Kasumi-1 (cell line): ENCODE measurements at places on chromosomes 6 and 20.

- no peak for DNase-seq
Measured at GRCh38 chr6:29749668-29750067, 26.4 kb downstream of the HLA-F start.

DNA sequence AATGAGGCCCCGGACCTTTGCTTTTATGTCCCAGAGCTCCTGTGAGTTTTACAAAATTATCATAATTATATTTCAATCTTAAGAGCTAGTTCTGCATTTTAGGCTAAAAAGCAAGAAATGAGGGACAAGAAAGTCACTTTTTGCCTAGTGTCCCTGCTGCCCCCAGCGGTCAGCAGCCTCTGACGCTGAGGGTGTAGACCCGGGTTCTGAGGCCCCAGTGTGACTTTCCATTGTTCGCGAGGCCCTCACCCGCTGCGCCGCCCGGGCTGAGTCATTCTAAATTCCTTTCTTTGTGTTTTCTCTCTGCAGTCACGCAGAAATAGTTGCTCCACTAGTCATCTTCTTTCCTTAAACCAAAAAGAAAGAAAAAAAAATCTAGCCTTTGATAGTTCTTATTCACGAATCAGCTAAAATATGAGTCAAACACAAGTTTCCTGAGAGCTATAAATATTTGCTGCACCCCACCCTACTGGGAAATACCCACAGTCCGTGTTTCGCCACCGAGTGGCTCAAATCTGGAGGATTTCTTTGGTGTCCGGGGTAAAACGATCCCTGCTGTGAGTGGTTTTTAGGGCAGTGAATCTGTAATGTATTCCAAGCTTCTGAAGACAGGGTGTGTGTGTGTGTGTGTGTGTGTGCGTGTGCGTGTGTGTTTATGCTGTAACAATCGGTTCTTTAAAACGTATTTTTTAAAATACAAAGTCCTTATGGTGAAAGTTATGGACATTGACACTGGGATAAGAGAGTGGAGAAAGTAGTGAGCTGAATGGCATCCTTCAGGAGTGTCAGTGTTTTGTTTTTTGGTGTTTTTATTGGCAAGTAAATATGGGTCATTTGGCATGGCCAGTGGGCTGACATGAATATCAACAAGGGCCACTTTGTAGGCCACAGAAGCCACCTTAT is 59.7 kb upstream of the EEF1A1 start:
- peak; percentile 56 for DNase-seq

- DNase-seq: no peak
Measured at GRCh38 chr6:77072694-77073409, 390.4 kb downstream of the HTR1B start.

DNA sequence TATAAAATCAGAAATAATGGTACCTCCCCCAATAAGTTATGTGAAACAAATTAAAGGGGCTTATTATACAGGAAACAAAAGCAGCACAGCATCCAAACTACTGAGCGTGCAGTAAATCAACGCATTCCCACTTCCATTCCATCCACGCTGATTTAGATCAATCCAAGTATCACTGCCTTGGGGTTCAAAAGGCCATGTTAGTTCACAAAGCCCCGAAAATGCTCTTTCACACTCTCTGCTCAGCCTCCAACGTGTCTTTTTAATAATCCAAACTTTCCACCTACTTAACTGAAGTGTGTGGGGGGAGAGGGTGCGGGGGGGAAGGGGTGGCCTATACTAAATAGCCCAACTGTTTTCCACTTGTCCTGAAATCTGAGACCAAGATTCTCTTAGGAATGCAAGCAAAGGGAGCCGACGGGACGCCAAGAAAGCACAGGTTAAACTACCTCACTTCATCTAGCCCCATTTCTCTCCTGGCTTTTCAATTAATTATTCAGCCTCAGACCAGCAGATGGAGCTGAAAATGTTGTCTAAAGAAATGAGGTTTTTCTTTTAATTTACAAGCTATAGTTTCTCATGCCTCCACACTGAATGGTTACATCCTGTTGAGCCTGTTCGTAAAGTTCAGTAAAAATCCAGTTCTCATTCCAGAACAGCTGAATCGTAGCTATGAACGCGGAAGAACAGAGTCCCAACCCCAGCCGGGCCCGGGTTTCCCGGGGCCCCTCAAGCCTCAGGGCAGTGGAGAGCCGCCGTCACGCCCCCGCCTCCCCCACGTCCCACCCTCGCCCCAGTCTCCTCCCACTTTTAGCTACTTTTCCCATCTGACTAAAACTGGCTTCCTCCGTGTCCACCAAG is 1.0 kb upstream of the NXT1 start:
- peak; percentile 80 for DNase-seq

GRCh38 chr6:119171864-119172588 is 93.6 kb upstream of the FAM184A start:
- no peak for DNase-seq

- no peak for DNase-seq
Measured at GRCh38 chr6:129390900-129391299, 319.1 kb downstream of the ARHGAP18 start.

GRCh38 chr6:26342106-26343004 is 22.6 kb upstream of the BTN3A2 start:
- peak; percentile 17 for DNase-seq

- peak; percentile 51 for DNase-seq
Measured at GRCh38 chr20:3071610-3072529, at the start of gene OXT. Gene OXT, plus strand, starts transcription at chr20:3071620. Its CDS starts 36 bp downstream, at chr20:3071656.

DNA sequence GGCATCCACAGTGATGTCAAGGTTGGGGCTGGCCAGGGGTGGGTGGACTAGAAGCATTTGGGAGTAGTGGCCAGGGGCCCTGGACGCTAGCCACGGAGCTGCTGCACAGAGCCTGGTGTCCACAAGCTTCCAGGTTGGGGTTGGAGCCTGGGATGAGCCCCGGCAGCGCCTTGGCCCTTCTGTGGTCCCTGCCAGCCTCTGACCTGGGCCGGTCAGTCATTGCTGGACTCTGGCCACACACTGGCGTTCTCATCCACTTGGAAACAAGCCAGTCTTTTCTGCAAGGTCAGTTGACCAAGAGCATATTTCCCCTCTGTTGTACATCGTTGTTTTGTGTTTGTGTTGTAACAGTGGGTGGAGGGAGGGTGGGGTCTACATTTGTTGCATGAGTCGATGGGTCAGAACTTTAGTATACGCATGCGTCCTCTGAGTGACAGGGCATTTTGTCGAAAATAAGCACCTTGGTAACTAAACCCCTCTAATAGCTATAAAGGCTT is 8.4 kb downstream of the PSMA7 start:
- no peak for DNase-seq

DNA sequence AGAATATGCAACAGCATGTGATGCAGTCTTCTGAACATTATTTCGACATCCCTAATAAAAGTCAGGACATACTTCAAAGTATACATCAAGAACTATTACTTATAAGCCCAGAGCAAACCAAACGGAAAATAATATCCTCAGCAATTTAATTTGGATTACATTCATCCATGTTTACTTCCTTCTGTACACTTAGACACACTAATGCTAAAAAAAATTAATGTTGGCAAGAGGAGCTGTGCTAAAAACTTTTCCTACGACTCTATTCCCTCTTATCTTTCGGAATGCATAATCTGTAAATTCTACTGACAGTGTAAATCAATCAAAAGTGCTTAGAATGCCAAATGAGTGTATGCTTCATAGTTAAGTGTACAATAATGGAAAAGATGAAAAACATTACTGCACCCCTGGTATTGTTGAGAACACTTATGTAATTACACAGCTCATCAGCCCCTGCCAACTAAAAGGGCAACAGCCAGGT is 301.2 kb upstream of the HSF2 start:
- DNase-seq: no peak

- no peak for DNase-seq
Measured at GRCh38 chr20:22285555-22285954, 298.8 kb downstream of the FOXA2 start.

DNA sequence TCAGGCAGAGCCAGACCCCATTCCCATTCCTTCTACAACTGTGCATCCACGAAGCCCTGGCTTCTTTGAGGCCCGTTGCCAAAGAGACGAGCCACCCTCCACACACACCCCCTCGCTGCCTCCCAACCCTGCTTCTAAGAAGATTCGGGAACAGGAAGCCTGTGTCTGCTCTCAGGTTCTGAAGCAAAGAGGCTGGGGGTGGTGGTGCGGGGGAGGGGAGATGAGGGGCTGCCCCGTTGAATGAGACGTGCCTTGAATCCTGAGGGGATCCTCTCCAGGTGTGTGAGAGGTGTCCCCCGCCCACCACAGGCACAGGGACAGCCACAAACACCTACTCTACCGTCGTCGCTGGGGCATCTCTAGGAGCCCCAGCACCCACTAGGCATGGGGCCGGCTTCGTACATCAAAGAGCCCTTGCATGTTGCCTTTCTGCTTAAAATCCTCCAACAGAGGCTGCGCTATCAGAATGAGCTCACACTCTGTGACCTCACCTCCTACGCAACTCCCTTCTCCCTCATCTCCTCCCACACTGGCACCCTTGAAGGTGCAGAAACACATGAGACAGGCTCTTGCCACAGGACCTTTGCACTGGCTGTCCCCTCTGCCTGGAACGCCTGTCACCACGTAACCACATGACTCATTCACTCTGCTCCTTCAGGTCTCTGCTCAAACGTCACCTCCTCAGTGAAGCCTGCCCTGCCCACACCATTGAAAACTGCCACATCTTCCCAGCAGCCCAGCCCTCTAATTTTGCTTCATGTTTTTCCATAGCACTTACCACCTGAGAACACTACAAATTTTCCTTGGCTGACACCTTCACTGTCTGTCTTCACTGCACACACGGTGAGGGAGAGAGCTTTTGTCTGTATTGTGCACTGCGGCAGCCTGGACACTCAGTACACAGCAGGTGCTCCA is 58.5 kb downstream of the PREX1 start:
- no peak for DNase-seq

DNA sequence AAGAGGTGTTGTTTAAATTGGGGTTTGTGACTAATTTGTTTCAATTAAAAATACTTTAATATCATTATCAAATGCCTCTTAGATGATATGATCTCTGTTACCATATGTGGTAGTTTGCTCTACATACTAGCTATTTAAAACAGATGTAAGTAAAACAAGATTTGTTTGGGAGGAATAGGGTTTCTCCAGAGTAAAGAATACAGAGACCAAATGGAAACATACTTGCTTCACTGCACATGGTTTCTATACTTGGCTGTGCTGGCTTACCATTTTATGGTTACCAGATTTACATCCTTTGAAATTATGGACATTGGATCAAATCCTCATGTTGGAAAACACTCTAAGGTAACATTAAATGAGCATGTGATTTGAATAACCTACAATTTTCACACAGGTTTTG is 588.3 kb downstream of the CD109 start:
- DNase-seq: no peak

DNA sequence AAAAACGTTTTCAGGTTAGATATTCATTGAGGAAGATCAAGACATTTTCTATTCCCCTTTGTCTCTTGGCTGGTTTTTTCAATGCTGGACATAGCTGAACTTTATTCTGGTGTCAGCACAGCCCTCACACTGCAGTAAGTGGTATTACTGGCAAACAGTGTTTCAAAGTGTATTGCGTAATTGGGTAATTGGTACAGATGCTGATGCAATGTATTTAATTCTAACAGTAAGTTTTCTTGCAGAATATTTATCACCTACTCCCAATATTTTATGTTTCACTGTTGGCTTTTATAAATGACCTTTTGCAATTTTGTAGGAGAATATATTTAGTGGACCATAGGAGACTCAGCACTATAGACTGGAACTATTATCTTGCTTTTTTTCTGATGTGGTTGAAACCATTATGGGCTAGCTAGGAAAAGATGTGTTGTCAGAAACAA is 287.6 kb upstream of the SOX4 start:
- peak; percentile 33 for DNase-seq

DNA sequence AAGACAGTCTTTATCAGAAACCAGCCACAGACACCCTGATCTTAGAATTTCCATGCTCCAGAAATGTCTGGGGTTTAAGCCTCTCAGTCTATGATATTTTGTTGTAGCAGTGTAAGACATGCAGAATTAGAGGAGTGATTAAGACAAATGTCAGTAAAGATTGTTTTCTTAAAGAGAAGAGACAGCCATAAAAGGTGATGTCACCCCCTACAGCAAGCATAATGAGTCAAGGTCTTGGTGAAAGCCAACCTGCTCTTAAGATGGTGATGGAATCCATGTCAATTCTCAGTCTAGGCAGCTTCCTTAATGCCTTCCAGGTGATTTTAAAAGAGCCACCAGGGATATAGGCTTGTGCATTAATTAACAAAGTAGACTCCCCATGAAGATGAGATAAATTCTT is 849.9 kb upstream of the EPHA7 start:
- DNase-seq: no peak

DNA sequence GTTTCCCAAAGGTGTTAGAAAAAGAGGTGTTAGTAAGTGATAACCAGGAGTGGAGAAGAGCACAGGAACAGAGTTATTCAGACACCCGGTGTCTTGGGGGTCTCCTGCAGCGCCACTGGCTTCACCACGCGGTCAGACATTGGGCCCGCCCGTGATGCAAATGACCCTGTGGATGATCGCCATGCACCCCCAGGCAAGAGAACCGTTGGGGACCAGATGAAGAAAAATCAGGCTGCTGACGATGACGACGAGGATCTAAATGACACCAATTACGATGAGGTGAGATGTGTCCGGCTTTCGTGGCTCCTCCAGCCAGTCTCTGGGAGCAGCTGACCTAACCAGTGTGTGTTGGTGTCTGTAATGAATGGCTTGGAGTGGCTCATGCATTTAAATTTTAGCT is 2.0 kb downstream of the PRPF6 start:
- DNase-seq: no peak

- peak; percentile 9 for DNase-seq
Measured at GRCh38 chr20:2918096-2919049, 45.1 kb downstream of the PTPRA start.

DNA sequence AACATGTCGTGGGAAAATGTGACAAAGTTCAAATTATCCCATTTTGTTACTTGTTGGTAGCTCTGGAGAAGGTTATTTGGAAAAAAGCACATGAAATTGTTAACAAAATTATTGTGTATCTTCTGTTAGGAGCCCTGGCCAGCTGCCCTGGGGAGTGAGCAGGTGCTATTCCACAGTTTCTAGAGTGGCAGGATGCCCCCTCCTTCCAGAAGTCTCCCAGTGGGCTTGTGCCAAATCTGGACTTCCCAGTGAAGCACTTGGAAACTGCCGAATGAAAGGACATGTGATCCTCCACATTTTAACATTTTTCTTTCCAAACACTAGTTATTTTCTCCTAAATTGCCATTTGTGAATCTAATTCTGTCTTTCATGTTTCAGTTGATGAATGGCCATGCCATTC is 66.9 kb upstream of the CLDN20 start:
- no peak for DNase-seq

- no peak for DNase-seq
Measured at GRCh38 chr6:160750276-160750689, 48.2 kb downstream of the PLG start.

GRCh38 chr20:55099251-55099650 is 623.9 kb downstream of the DOK5 start:
- DNase-seq: no peak

DNA sequence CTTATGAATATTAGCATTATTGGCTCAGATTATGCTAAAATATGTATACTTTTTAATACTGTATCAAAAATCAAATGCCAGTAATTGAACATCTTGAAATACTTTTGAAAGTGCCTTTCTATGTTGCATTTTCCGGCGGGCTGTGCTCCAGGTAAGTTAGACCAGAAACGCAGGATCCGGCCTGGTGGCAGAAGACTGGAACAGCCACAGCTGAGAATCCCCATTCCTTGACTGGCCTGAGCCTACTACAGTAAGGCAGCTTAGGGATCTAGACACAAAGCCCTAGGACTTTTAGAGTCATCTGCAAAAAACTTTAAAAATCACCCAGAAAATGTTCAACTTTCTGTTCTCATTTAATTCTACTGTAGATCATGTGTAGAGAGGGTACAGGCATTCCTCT is 138.8 kb upstream of the C6orf118 start:
- no peak for DNase-seq

GRCh38 chr6:1247056-1247455 is 64.8 kb upstream of the FOXQ1 start:
- DNase-seq: no peak
